ENCODE measurements at places on chromosomes 1 and 21.
A peak's percentile ranks its signal among the peaks of the same experiment; 100 is the strongest.

DNA sequence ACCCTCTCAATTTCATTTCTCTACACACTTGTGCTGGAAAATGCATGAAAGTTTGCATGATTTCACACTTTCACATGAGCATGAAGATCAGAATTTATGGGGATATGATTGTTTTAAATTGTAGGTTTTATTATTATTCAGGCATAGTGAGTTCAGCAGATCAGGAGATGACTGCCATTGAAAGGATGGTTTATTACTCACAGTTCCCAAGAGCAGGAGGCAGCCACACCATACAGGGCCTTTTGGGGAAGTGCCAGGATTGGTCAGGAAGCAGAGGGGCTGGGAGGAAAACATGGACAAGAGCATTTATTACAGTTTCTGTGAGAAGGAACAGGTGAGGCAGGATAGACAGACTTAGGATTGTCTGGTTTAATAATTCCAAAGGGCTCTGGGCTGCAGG lies 114.6 kb upstream of the KCNJ15 start:
- DNase-seq, result no peak

DNA sequence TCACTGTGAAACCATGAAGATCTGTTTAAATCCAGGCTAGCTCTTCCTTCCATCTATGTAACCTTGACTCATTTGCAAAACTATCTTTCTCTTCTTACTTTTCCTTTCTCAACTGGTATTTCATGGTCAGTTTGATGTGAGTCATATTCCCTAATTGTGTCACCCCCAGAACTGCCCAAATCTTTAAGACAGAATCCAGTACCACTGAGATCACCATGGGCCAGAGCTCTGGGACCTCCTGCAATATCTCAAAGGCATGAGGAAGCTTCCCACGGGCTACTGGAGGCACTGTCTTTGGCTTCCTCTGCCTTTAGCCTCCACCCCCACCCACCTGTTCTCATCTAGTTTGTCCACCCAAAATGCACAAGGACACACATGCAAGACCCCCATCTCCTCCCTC lies 274.4 kb upstream of the FMN2 start:
- DNase-seq, result no peak

GRCh38 chr1:28899267-28899666 lies 15.1 kb upstream of the EPB41 start:
- DNase-seq, result no peak

- no peak for DNase-seq
Observed at GRCh38 chr1:173628888-173629287, 6.2 kb upstream of the TEX50 start.

DNA sequence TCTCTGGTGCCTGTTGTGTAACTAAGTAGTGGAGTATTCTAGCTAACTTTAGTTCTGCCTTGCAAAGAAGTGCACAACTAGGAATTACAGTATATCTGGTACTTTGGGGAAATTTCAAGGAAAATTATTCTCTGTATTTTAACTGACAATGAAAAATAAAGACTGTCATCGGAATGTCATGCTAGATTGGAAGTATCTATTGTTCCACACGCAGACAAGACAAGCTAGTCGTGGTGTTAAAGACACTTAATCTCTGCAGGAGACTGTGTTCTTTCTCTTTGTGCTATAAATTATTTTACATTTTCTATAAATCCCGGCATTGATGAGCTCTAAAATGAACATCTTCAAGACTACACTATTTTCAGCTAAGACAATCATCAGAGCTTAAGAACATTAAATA lies 1068.8 kb upstream of the ADGRL4 start:
- no peak for DNase-seq

DNA sequence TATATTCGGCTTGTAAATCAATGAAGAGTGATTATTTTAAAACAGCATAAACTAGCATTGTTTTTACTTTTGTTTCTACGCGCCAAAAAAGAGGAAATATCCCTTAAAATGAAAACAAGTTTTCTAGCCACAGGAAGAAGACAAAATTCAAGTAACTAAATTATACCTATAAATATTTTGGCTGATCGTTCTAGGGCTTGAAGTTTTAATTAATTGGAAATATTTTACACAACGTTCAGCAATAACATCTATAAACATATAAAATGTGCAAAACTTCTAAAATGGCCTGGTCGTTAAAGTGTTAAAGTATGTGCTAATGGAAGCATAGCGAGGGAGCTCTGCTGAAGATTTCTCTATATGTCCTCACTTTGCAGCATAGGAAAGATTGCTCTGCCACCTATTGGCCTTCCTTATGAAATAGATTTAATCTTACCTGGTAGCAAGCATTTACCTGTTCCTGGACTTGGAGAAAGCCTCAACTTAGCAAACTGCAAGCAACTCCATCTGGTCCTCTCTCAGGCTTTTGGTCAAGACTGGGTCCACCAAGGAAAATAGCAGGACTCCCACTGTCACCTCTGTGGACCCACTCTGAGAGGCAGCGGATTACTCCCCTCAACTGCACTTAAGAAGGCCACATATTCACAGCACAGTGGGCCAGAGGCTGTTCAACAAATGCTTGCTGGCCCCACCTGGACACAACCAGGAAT lies 351.3 kb upstream of the RUNX1 start:
- peak; percentile 13 for DNase-seq

DNA sequence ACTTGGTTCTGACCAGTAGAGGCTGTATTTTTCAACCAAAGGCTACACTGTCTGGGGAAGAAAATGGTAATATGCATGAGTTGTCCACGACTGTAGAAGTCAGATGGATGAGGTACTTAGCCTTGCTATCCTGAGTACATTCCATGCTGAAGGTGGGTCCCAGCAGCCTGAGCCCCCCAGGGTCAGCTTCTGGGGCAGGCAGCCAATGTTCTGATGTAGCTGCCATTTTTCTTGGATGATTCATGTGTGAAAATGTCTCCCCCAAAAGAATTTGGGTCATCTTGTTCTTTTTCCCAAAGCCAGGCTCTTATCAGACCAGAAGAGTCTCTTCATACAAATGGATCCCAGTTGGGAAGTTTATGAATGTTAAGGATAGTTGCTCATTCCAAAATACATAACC lies 172.2 kb upstream of the UBE2U start:
- DNase-seq, result no peak

GRCh38 chr1:74592580-74593355 lies 80.4 kb upstream of the LRRC53 start:
- DNase-seq, result no peak

GRCh38 chr1:234561319-234561718 lies 48.7 kb downstream of the IRF2BP2 start:
- no peak for DNase-seq

- no peak for DNase-seq
Observed at GRCh38 chr1:192580351-192580962, 4.9 kb downstream of the RGS1 start.

- no peak for DNase-seq
Observed at GRCh38 chr1:117114877-117115276, 6.7 kb downstream of the TRIM45 start.

- peak; percentile 64 for DNase-seq
Observed at GRCh38 chr1:107782217-107782845, 182.6 kb downstream of the VAV3 start.

Data from activated CD4-positive, alpha-beta T cell treated with anti-CD3 and anti-CD28 coated beads, Interleukin-2, amount 50 U/mL, for 24 hours (primary cell).